ENCODE measurements at places on chromosomes 7 and 10.

DNA sequence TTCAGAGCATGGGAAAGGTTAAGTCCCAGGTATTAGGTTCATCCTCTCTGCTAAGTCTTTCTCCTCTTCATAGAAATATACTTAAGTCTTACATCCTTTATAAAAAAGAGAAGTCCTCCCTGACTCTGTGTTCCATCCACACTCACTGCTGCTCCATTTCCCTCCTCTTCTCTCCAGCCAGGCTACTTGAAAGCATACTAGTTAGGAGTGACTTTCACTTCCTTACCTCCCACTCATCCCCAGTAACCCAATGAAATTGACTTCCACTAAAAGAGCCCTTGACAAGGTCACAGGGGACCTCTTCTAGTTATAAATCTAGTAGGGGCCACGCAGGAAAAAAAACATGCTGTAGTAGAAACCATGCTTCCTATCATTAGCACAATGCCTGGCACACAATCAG, 133.1 kb upstream of the AGK start:
- DNase-seq = no peak

- peak; percentile 24 for DNase-seq
Observed at GRCh38 chr10:44874166-44874565, 37.0 kb upstream of the TMEM72 start.

GRCh38 chr7:140673063-140673773, 473 bp downstream of the ADCK2 start:
- peak; percentile 64 for DNase-seq

GRCh38 chr7:143385891-143386781, 5.0 kb downstream of the ZYX start:
- peak; percentile 36 for DNase-seq

- no peak for DNase-seq
Observed at GRCh38 chr10:121804460-121804859, 123.4 kb downstream of the ATE1 start.

- no peak for DNase-seq
Observed at GRCh38 chr7:12719981-12720865, 32.8 kb downstream of the ARL4A start.

GRCh38 chr7:124459101-124460055, 306.2 kb downstream of the GPR37 start:
- DNase-seq = no peak

DNA sequence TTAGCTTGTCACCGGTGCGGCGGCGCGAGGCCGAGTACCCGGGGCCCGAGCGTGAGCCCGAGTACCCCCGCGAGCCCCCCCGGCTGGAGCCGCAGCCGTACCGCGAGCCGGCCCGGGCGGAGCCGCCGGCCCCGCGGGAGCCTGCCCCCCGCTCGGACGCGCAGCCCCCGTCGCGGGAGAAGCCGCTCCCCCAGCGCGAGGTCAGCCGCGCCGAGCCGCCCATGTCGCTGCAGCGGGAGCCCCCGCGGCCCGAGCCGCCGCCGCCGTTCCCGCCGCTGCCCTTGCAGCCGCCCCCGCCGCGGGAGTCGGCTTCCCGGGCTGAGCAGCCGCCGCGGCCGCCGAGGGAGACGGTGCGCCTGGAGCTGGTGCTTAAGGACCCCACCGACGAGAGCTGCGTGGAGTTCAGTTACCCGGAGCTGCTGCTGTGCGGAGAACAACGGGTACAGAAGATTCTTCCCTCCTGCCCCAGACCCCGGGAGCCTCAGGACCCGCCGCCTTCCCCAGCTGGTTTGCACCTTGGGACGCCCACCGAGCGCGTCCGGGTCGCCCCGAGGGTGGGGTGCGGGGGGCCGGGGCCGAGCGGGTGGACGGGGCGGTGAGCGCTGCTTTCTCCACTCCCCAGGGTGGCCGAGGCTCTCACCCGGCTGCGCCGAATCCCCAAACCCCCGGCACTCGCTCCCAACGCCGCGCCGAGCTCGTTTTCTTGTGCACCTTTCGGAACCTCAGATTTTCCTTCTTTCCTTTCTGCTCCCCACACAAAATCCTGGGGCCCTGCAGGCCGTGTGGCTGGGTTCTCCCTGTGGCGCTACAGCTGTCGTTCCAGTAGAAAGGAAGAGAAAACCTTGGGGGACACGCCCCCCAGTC, 708 bp downstream of the UBN2 start:
- DNase-seq = peak; percentile 44

GRCh38 chr7:150666412-150666811, 19.1 kb upstream of the GIMAP2 start:
- no peak for DNase-seq

DNA sequence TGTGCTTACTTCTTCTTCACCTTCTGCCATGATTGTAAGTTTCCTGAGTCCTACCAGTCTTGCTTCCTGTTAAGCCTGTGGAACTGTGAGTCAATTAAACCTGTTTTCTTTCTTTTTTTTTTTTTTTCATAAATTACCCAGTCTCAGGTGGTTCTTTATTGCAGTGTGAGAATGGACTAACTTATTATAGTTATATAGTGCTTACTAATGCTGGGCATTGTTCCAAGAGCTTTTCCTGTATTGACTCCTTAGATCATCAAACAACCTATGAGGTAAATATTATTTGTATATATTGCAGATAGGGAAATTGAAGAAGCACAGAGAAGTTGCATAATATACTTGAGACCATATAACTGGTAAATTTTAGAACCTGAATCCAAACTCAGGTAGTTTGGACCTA, 98.1 kb downstream of the MBL2 start:
- no peak for DNase-seq

DNA sequence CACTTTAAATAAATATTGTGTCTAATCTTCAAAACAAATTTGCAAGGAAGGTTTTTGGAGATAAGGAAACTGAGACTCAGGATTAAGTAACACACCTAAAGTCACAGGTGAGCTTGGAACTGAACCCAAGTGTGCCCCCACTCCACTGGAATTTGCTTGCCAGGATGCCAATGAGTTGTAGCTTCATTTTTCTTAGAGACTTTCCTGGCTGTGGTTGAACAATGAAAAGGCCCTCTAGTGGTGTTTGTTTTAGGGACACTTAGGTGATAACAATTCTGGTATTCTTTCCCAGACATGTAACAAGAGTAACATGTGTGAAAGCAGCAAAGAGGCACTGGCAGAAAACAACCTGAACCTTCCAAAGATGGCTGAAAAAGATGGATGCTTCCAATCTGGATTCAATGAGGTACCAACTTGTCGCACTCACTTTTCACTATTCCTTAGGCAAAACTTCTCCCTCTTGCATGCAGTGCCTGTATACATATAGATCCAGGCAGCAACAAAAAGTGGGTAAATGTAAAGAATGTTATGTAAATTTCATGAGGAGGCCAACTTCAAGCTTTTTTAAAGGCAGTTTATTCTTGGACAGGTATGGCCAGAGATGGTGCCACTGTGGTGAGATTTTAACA, 1.5 kb downstream of the IL6 start:
- DNase-seq = no peak

DNA sequence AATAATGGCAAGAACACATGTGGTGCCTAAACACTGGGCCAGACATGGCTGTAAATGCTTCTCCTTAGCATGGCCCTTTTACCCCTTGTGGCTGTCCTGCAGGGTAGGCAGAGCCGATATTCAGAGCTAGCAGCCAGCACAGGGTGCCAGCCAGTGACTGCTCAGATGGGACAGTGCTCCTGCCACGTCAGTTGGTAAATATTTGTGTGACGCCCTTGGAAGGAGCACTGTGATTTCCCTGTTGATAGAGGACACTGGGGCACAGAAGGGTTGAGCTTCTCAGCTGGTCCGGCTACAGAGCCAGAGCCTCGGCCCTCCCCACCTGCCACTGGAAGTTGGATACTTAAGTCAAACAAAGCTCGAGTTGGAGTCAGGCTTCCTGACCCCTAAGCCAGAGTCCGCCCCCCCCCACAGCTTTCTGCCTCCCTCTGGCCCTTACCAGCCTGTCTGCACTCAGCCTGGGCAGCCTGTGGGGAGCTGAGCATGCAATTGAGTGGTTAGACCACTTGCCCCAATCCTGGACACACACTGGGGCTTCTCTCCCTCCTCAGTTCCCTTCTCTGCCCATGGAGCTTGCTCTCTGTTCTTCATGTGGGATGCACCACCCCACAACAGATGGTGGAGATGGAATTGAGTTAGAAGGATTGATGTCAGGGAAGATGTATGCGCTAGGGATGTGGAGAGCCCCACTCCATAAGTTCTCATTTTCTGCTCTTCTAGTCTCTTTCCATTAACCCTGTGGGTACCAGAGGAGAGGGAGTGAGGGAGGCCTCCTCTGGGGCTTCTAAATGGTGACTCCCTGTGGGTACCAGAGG, 350.8 kb downstream of the PLXNA4 start:
- no peak for DNase-seq

- no peak for DNase-seq
Observed at GRCh38 chr7:98418636-98419315, 17.9 kb upstream of the BAIAP2L1 start.

DNA sequence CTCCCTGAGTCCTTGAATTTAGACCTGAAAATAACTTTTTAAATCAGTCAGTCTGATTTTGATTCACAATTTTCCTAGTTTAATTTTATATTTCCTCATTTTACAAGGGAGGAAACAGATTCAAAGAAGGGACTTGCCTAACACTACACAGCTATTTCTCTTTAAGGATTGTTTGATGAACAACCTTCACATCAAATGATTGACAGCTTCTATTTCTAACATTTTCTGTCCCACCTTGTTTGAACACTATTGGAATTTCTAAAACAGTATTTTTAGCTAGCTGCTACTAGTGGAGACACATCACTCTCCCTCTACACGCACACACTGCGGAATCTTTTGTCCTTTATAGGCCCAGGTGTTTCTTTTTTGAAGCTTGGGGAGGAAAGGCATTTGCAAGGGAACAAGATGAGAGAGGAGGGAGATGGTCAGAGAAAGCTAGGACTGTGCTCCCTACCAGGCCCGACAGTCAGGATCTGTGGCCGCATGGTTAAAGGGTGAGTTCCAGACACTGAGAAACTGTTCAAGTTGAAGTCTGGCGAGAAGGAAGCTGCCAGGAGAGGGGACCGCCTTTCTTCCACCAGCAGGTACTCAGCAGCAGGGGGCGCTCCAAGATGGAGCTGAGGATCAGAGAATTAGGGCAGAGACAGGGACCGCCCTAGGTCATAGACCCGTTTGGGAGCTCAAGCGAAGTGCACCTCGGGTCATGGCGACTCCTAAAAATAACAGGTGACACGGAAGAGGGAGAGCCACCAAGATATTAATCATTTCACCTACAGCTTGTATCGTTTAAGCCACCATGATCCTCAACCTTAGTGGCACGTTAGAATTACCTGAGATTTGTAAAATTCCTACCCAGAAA, 49.7 kb downstream of the DNAJC12 start:
- no peak for DNase-seq
